Cardiac muscle cell (in vitro differentiated cells and primary cell): ENCODE measurements at places on chromosomes 4 and X.

DNA sequence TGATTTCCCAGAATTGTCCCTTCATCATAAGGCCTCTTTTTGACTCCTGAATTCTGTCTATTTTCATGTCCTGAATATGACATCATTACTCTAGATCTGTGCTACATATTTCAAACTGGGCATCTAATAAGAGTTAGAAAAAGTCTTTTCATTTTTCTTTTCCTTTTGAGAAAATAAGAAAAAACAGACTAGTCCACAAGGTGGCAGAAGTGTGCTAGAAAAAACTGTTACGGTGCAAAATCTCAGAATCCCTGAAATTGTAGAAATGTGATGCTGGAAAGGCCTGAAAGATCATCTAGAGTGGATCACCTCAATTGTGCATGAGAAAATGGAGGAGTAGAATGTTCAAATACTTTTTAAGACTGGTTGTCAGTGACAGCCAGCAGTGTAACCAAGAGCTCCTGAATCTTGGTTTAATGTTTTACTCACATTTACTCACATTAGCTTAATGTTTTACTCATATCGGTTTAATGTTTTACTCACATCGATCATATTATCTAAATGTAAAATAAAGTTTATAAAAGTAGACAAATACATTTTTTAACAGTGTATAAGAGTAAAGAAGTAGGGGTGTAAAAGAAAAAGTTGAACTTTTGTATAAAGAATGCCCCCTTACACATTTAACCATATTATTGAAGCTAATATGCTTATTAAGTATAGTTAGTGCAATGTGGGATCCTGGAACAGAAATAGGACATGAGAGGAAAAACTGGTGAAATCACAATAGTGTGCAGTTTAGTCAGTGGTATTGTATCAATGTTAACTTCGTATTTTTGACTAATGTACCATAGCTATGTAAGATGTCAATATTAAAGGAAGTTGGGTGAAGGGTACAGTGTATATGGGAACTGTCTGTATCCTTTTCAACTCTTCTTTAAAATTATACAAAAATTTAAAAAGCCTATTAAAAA is 15.2 kb downstream of the ASB11 start:
- no peaks in the 10 kb centered on the region for H3K27me3 ChIP-seq
- no peak for DNase-seq
- H3K4me1 ChIP-seq = no peaks in the 10 kb centered on the region

DNA sequence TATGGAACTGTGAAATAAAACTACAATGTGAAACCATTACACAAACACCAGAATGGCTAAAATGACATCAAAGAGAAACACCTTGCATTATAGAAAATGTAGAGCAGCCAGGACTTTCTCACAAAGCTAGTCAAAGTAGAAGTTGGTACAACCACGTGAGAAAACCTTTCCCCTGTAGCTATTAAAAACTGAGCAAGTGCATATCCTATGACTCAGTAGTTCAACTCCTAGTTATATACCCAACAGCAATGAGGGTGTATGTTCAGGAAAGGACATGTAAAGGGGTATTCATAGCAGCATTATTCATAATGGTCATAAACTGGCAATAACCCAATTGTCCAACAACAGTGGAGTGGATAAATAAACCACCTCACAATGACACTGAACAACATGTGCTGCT is 177.5 kb upstream of the NUDT10 start:
- H3K4me1 ChIP-seq = no peaks in the 10 kb centered on the region
- no peak overlapping the region for H3K4me3 ChIP-seq
- DNase-seq = no peak
- no peaks in the 10 kb centered on the region for H3K36me3 ChIP-seq
- no peaks in the 10 kb centered on the region for H3K27me3 ChIP-seq
- no peak overlapping the region for H3K27ac ChIP-seq

- no peaks in the 10 kb centered on the region for H3K4me1 ChIP-seq
- H3K36me3 ChIP-seq = no peaks in the 10 kb centered on the region
- H3K4me3 ChIP-seq = peak overlapping the region; percentile 50
- H3K27ac ChIP-seq = no peak overlapping the region
- DNase-seq = peak; percentile 37
These were observed 650.8 kb upstream of the DIPK2B start for GRCh38 chrX:45851434-45851991.

- no peak overlapping the region for H3K27ac ChIP-seq
- H3K27me3 ChIP-seq = no peaks in the 10 kb centered on the region
- no peaks in the 10 kb centered on the region for H3K36me3 ChIP-seq
These were observed 214.1 kb downstream of the BCOR start for GRCh38 chrX:39883666-39884065.

DNA sequence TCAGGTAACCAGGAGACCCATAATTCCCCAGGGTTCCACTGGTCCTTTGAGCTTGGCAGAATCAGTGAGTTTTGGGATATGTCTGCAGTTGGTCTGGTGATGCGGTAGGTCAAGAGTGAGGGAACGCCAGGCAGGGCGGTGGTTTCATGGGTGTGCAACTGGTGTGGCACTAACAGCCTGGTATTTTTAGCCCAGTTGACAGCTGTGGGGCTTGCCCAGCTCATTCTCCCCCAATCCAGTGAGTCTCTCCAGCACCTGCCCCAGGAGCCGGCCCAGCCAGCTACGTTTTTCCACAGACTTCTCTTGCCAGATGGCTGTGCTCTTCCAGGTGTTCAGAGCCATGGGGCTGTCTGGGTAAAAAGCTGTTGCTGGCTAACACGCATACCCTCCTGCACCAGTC is 1019.9 kb downstream of the CCSER1 start:
- no peak for DNase-seq
- H3K4me3 ChIP-seq = no peak overlapping the region

GRCh38 chr4:169024762-169025161 is 14.7 kb upstream of the CBR4 start:
- no peak overlapping the region for H3K27ac ChIP-seq
- peak; percentile 23 for DNase-seq
- H3K27me3 ChIP-seq = no peaks in the 10 kb centered on the region
- H3K4me3 ChIP-seq = no peak overlapping the region

GRCh38 chrX:36116222-36116621 is 196.7 kb downstream of the CFAP47 start:
- H3K27me3 ChIP-seq = no peaks in the 10 kb centered on the region
- no peak overlapping the region for H3K4me3 ChIP-seq
- H3K27ac ChIP-seq = no peak overlapping the region
- H3K4me1 ChIP-seq = no peaks in the 10 kb centered on the region
- no peak for DNase-seq
- H3K36me3 ChIP-seq = no peaks in the 10 kb centered on the region

DNA sequence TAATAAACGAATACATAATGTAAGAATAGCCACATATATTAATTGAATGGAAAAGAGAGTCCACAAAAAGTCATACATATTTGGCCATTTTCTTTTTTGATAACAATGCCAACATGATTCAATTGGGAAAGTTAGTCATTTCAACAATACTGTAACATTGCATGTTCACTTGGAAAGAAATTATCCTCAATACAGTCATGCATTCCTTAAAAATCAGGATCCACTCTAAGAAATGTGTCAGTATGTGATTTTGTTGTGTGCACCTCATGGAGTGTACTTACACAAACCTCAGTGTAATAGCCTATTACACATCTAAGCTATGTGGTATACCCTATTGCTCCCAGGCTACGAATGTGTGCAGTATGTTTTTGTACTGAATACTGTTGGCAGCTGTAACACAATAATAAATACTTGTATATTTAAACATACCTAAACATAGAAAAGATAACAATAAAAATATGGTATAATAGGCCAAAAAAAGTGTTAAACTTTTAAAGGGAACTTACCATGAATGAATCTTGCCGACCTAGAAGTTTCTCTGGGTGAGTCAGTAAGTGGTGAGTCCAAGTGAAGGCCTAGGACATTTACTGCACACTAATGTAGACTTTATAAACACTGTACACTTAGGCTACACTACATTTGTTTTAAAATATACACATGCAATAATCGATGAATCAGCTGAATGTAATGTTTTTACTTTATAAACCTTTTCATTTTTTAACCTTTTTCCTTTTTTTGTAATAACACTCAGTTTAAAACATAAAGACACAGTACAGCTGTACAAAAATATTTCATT is 806.8 kb downstream of the PCDH18 start:
- DNase-seq = no peak
- H3K4me3 ChIP-seq = no peak overlapping the region
- H3K36me3 ChIP-seq = no peaks in the 10 kb centered on the region
- no peaks in the 10 kb centered on the region for H3K4me1 ChIP-seq

DNA sequence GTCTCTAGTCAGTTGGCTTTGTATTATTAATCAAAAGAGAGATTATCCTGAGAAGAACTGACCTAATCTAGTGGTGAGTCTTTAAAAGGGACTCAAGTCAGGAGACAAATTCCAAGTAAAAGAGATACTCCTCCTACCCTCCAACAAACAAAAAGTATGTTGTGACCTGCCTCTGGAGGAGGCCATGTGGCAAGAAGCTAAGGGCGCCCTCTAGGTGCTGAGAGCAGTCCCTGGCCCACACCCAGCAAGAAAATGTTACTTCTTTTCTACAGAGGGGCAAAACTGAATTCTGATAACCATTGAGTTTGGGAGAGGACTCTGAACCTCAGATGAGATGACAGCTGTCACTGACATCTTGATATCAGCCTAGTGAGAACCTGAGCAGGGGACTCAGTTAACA is 953.6 kb upstream of the AGA start:
- DNase-seq = no peak
- no peaks in the 10 kb centered on the region for H3K36me3 ChIP-seq
- H3K27me3 ChIP-seq = no peaks in the 10 kb centered on the region
- H3K27ac ChIP-seq = no peak overlapping the region
- no peak overlapping the region for H3K4me3 ChIP-seq
- no peaks in the 10 kb centered on the region for H3K4me1 ChIP-seq

GRCh38 chr4:8076023-8076422 is 82.6 kb downstream of the ABLIM2 start:
- no peak overlapping the region for H3K27ac ChIP-seq
- H3K4me1 ChIP-seq = peaks cover 22% of the 10 kb centered on the region
- DNase-seq = no peak
- H3K4me3 ChIP-seq = no peak overlapping the region
- no peaks in the 10 kb centered on the region for H3K27me3 ChIP-seq

- no peak overlapping the region for H3K27ac ChIP-seq
- H3K4me3 ChIP-seq = no peak overlapping the region
- H3K27me3 ChIP-seq = no peaks in the 10 kb centered on the region
These were observed 93.2 kb upstream of the FAM47B start for GRCh38 chrX:34849371-34849770.

- H3K36me3 ChIP-seq = no peaks in the 10 kb centered on the region
- H3K27ac ChIP-seq = no peak overlapping the region
- no peaks in the 10 kb centered on the region for H3K4me1 ChIP-seq
- DNase-seq = no peak
- no peak overlapping the region for H3K4me3 ChIP-seq
These were observed 38.9 kb downstream of the DTHD1 start for GRCh38 chr4:36320117-36320896.

DNA sequence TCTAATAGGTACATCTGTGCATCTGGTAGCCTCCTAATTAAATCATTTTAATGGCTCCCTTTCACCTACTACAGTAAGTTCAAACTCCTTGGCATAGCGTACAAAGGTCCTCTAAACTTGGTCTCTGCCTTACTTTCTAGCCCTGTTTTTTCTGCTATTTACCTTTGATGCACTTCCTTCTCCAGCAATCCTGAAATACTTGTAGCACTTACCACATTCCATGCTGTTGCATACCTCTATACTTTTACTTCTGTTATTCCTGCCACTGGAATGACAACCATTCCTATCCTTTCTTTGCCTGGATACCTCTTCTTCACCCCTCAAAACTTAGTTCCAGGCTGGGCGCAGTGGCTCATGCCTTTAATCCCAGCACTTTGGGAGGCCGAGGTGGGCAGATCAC is 56.6 kb upstream of the LHFPL1 start:
- no peaks in the 10 kb centered on the region for H3K27me3 ChIP-seq
- no peak for DNase-seq
- no peak overlapping the region for H3K27ac ChIP-seq
- no peaks in the 10 kb centered on the region for H3K36me3 ChIP-seq
- H3K4me1 ChIP-seq = no peaks in the 10 kb centered on the region

DNA sequence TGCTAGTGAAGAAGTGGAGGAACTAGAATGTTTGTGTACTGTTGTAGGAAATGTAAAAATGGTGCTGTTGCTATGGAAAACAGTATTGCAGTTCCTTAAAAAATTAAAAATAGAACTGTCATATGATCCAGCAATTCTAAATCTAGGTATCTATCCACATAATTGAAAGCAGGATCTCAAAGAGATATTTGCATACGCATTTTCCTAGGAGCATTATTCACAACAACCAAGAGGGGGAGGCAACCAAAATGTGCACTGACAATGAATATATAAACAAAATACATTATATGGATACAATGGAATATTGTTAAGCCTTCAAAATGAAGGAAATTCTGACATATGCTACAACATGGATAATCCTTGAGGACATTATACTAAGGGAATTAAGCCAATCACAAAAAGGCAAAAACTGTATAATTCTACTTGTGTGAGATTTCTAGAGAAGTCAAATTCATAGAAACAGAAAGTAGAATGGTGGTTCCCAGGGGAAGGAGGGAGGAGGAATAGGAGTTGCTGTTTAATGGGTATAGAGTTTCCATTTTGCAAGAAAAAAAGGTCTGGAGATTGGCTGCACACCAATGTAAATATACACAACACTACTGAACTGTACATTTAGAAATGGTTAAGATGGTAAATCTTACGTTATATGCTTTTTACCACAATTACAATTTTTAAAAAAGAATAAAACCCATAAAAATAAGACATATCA is 35.6 kb upstream of the KCNE5 start:
- H3K27me3 ChIP-seq = no peaks in the 10 kb centered on the region
- H3K27ac ChIP-seq = no peak overlapping the region
- H3K4me3 ChIP-seq = no peak overlapping the region
- peaks cover 54% of the 10 kb centered on the region for H3K36me3 ChIP-seq
- peak; percentile 3 for DNase-seq

- no peak for DNase-seq
- H3K27me3 ChIP-seq = no peaks in the 10 kb centered on the region
- no peak overlapping the region for H3K27ac ChIP-seq
- no peaks in the 10 kb centered on the region for H3K4me1 ChIP-seq
- H3K4me3 ChIP-seq = no peak overlapping the region
- H3K36me3 ChIP-seq = no peaks in the 10 kb centered on the region
These were observed 48.2 kb downstream of the FGFBP1 start for GRCh38 chr4:15890246-15890829.

DNA sequence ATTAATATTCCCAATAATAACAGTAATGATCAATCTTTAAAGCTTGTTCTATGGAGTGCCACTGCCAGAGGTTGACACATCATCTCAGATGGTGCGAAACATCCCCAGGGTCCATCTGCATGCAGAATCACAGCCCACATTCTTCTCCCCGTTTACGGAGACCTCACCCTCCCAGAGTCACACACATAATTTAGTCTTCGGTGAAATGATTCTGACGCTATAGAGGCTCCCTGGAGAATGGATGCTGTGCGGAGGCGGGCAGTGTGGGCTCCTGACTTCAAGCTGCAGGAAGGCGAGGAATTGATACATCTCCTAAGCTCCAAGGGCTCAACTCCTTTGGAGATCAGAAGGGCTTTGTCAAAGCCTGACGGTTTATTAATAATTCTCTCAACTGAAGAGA is 11.0 kb upstream of the ARHGAP36 start:
- H3K27ac ChIP-seq = no peak overlapping the region
- peaks cover 7% of the 10 kb centered on the region for H3K27me3 ChIP-seq
- H3K4me1 ChIP-seq = no peaks in the 10 kb centered on the region
- H3K36me3 ChIP-seq = no peaks in the 10 kb centered on the region
- no peak overlapping the region for H3K4me3 ChIP-seq

- H3K36me3 ChIP-seq = no peaks in the 10 kb centered on the region
- no peak overlapping the region for H3K4me3 ChIP-seq
- H3K4me1 ChIP-seq = no peaks in the 10 kb centered on the region
- H3K27me3 ChIP-seq = no peaks in the 10 kb centered on the region
- no peak for DNase-seq
These were observed 3.0 kb upstream of the CT47C1 start for GRCh38 chrX:119069762-119070161.
